NCI-H510A treated with DMSO at 0.1 percent for 48 hours (cell line): ENCODE measurements at places on chromosomes 5 and 9.

DNA sequence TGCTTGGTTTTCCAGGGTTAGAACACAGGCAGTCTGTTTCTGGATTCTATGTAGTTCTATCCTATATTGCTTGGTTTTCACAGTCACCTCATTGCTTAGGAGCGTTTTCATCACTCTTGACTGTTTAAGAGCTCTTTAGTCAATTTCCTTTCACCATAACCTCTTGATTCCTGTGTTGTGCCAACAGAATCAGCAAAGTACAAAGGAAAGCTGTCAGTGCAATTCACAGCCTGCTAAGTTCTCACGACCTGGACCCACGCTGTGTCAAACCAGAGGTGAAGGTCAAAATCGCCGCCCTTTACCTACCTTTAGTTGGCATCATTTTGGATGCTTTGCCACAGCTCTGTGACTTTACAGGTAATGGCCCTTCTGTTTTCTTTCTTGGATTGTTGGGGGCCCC, 199.9 kb downstream of the DOCK8 start:
- no peak for DNase-seq

GRCh38 chr5:116646611-116647289, 72.1 kb upstream of the SEMA6A start:
- no peak for DNase-seq

DNA sequence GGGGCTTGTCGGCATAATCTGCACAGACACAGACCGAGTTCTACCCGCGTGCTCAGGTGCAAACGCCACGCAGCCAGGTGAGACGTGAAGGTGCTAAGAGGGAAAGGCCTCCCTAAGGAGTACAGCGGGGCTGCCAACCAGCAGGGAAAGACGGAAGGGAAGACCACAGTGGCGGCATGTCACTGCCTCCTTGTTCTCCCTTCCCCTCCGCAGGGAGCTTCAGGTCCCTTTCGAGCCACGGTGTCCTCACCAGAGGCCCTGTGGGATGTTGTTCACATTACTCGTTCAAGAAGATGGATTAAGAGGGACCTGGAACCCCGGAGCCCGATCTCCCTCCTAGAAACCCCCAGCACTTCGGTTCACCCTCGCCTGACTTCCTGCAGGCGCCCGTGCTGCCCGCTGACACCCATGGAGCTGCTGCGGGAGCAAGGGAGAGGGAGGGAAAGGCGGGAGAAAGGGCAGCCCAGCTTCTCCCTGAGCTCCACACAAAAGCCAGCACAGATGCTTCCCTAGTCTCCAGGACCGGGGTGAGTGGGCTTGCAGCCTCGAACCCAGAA, 686 bp downstream of the BRD9 start:
- peak; percentile 71 for DNase-seq

GRCh38 chr5:143882520-143882919, 70.6 kb downstream of the HMHB1 start:
- no peak for DNase-seq

GRCh38 chr5:102583276-102584124, 84.7 kb upstream of the SLCO6A1 start:
- DNase-seq, result peak; percentile 57

DNA sequence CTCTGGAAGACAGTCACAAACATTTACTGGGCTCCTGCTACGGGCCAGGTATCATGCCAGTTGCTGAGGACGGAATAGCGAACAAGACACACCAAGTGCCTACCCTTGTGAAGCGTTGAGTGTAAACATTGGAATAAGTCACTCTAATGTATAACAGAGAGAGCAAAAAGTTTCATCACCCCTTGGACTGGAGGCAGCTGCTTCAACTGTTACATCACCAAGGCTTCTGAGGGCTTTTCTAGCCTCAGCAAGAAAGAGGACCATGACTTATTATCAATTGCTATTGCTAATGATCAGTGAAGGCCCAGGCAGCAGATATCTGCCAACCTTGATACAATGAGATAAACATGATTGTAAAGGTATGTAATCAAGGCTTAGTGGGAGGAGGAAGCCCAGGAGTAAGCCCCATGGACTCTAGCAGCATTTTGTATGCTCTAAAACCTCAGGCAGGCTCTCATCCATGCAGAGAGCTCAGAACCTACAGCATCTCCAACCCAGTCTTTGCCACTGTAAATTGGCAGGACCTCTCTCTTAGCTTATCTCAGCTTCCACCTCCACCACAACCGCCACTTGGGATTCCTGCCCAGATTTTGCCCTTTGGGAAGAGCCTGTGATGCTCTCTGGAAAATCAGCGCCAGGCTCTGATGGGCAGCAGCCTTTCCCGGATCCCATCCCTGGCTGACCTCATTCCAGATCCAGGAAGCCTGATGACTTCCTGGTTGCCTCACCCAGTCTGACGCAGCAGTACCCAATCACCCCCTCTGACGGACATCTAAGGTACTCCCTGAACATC, 54.5 kb downstream of the ADAM19 start:
- DNase-seq, result no peak

DNA sequence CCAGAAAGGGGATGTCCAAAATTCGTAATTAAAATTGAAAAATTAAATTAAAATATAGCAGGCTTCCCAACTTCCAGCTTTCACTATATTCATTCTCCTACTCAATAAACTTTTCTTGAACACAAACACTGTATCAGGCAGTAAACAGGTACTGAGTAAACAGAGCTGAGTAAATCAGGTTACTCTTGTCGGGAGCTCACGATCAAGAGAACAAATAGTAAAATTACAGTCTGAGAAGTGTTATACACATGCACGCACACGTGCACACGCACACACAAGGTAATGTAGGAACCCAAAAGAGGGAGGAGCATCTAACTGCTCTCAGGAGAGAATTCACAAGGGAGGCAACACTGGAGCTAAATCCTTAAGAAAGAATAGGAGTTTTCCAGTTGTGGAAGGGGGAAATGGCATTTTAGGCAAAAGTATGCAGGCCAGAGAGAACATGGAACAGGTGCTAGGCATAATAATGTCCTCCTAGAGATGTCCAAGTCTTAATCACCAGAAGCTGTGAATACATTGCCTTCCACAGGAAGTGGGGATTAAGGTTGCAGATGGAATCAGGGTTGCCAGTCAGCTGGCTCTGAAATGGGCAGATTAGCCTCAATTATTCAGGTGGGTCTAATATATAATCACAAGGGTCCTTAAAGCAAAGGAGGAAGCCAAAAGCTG, 598.8 kb upstream of the BRINP1 start:
- no peak for DNase-seq

- DNase-seq, result no peak
These were observed 23.4 kb downstream of the ADCY2 start for GRCh38 chr5:7419367-7419766.

GRCh38 chr9:83964973-83965349, 15.1 kb downstream of the HNRNPK start:
- no peak for DNase-seq

DNA sequence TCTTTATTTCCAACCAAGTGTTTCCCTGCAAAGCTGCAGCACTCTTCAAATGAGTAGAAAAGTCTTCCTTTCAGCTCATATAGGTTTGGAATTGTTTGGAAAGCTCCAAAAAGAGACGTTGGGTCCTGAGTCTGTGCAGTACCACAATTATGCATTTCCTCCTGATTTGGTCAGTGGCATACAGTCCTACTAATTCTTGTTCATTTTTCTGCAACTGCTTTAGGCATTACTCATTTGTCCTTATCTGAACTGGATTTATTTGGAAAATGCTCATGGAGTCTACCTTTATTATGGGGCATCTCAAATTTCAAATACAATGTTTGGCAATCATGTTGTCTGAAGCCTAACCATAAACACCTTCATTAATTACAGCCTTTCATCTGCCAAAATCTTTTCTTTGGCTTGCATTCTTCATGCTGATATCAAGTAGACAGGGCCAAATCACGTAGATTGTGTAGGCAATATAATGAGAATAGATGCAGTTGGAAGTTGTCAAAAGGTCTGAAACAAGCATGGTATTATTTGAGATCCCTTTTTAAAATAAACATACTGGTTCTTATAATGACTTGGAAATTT, 232.8 kb downstream of the TLE1 start:
- no peak for DNase-seq

- DNase-seq, result no peak
These were observed 746 bp downstream of the STRBP start for GRCh38 chr9:123267481-123268198.

- no peak for DNase-seq
These were observed 188.9 kb downstream of the SPOCK1 start for GRCh38 chr5:137310051-137310730.

- peak; percentile 4 for DNase-seq
These were observed 124.4 kb upstream of the GPR151 start for GRCh38 chr5:146640285-146640896.

DNA sequence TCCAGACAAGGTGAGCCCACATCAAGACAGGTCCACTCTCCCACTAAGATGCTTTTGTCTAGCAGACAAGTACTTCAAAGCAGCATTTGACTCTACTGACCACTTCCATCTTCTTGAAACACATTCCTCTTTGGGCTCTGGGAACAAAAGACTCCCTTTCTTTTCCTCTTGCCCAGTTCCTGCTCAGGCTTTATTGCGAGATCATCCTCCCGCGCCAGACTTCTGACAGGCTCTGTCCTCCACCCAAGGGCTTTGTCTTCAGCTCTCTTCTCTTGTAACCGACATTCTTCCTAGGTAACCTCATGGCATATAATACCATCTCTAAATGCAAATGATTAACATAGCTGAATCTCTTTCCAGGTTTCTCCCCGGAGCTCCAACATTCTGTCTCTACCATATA, 85.8 kb downstream of the NUDT12 start:
- DNase-seq, result no peak

DNA sequence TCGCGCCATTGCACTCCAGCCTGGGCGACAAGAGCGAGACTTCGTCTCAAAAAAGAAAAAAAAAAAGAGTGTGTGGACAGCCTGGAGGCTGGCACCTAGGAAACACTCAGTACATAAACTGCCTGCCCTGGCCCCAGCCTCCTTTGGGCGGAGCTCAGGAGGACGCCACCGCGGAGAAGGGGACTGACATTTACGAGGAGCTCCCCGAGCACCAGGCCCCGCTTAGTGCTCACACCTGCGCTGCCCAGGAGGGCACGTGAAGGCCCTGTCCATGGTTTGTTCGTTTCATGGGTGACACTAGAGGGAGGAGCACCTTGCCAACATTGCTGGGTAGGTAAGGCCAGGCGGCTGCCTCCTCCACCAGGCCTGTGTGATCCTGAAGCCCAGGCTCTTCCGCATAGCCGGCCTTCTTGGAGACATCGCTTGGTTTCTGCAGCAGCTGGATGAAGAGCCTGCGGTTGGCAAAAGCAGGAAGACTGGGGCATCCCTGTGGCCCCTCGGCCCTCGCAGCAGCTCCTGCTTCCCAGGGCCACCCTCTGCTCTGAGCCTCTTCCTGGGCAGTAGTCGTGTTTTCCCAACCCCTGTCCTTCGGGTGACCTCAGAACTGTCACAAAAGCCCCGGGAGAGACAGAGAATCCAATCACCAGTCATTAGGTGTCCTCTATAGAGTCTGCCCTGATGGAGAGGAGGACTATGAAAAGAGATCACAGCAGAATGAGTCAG, 26.2 kb upstream of the LAMC3 start:
- DNase-seq, result peak; percentile 75

DNA sequence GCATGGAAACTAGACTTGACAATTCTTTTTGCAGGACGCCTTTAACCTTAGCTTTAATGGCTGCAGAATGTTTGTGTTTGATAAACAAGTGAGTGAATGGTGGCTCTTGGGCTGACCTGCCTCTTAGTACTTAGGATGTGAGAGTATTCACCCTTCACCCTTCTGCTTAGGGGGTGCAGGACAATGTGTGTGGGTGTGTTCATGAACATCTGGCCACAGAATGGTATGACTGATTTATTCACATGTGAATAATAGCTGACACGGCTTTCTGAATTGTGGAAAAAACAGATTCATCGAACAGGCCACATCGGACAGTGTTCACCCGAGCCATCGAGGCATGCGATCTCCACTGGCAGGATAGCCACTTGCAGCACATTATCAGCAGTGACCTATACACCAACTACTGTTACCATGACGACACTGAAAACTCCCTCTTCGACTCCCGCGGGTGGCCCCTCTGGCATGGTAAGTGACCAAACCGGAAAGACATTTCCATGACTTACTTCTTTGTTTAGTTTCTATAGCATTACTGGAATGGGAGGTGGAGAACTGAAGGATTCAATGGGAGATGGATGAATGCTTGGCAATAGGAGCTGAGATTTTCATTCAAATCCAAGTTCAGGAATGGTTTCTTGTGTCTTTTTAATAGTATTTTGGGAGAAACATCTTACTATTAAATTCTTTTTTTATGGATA, 193.6 kb downstream of the ZSWIM6 start:
- no peak for DNase-seq

GRCh38 chr5:54704825-54705224, 187.3 kb downstream of the SNX18 start:
- DNase-seq, result no peak

DNA sequence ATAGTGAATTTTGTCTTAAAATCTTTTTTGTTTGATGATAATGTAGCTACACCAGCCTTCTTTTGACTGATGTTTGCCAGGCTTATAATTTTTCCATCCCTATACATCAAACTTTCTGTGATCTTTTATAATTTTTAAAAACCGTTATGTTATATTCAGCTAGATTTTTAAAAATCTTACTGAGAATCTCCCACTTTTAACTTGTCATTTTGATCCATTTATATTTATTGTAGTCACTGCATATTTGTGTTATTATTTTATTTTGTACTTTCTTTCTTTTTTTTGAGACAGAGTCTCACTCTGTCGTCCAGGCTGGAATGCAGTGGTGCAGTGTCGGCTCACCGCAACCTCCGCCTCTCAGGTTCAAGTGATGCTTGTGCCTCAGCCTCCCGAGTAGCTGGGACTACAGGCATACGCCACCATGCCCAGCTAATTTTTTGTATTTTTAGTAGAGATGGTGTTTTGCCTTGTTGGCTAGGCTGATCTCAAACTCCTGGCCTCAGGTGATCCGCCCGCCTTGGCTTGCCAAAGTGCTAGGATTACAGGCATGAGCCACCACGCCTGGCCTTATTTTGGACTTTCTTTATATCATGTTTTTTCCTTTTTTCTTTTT, 12.7 kb downstream of the MRRF start:
- no peak for DNase-seq

DNA sequence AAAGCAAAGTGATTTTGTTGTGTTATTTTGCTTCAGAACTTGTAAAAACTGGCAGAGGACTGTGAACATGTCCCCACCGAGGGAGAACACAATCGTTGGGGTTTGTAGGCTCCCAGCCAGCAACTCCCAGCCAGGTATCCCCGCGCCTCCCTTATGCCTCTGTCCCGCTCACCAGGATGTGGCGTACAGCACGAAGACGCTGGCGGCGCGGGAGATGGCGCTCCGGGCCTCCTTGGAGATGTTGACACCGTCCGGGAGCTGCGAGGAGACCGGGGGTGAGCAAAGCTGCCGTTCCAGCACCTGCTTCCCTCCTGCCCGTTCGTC, 630 bp downstream of the POLE3 start:
- DNase-seq, result no peak

GRCh38 chr9:126482361-126483044, 131.2 kb upstream of the LMX1B start:
- DNase-seq, result no peak

GRCh38 chr5:34685485-34686165, 29.5 kb downstream of the RAI14 start:
- no peak for DNase-seq

GRCh38 chr5:97096846-97097245, 45.6 kb downstream of the LIX1 start:
- DNase-seq, result no peak
